CD4-positive, CD25-positive, alpha-beta regulatory T cell (primary cell): ENCODE measurements at places on chromosomes 1 and 21.

- no peak for DNase-seq
Measured at GRCh38 chr1:169109561-169110134, 3.2 kb downstream of the ATP1B1 start.

GRCh38 chr21:20207335-20207734 is 790.9 kb upstream of the NCAM2 start:
- DNase-seq, result no peak

GRCh38 chr1:14015917-14016316 is 315.9 kb downstream of the PRDM2 start:
- no peak for DNase-seq

GRCh38 chr1:210938416-210938925 is 195.5 kb downstream of the KCNH1 start:
- no peak for DNase-seq

GRCh38 chr1:238811211-238811879 is 575.0 kb upstream of the CHRM3 start:
- DNase-seq, result no peak

GRCh38 chr1:178614286-178614685 is 101.4 kb downstream of the TEX35 start:
- DNase-seq, result no peak

GRCh38 chr1:78250201-78250600 is 204.4 kb downstream of the GIPC2 start:
- DNase-seq, result no peak

GRCh38 chr1:207459008-207459407 is 4.9 kb downstream of the CR2 start:
- DNase-seq, result peak; percentile 67

- DNase-seq, result peak; percentile 33
Measured at GRCh38 chr1:66182551-66183178, 351.3 kb upstream of the SGIP1 start.

- DNase-seq, result no peak
Measured at GRCh38 chr1:185861630-185862029, 127.4 kb downstream of the HMCN1 start.

- DNase-seq, result no peak
Measured at GRCh38 chr1:163171826-163172225, 30.9 kb downstream of the RGS5 start.

DNA sequence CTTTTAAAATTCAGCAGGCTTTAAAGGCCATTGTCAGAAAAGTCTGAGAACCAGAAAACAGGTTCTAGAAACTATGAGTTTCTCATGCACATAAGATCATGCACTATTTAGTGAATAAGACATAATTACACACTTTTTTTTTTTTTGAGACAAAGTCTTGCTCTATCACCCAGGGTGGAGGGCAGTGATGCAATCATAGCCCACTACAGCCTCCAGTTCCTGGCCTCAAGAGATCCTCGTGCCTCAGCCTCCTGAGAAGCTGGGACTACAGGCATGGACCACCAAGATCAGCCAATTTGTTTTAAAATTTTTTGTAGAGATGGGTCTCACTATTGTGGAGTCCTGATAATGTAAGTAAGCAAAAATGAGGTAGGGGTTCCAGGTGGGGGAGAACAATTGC is 134.9 kb downstream of the VAV3 start:
- no peak for DNase-seq

DNA sequence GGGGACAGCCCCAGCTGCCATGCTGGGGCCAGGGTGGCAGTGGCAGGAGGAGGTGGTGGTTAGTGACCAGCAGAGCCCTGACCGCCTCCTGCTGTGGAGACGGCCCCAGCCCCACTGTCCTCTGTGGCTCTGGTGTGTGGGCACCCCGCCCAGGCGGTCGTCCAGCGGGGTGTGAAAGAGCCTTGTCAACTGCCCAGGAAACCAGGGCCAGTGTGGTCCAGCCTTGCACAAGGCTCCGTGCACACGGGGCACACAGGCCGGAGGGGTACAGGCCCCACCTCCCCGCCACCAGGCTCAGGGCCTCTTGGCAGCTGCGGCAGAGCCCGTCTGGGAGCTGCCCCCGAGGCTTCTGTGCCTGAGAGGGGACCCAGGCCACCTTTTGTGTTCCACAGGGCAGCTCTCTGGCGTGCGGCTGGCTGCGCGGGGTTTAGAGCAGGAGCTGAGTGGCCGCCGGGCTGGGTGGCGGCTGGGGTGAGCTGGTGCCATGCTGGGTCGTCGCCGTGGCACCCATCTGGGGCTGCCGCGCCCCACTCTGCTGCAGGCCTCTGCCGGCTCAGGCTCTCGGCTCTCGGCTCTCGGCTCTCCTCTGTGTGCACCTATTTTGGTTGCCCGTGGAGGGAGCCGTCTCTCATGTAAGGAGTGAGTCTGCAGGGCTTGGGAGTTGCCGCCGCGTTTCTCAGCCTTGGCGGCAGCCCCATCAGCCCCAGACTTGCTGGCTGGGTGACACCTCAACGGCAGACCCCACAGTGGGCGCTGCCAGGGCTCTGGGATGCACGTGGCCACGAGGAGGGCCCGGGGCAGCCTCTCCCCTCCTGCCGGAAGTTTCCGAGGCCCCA is 36.1 kb downstream of the SLX9 start:
- DNase-seq, result no peak

- DNase-seq, result no peak
Measured at GRCh38 chr1:211775170-211775569, 55.4 kb downstream of the LPGAT1 start.

DNA sequence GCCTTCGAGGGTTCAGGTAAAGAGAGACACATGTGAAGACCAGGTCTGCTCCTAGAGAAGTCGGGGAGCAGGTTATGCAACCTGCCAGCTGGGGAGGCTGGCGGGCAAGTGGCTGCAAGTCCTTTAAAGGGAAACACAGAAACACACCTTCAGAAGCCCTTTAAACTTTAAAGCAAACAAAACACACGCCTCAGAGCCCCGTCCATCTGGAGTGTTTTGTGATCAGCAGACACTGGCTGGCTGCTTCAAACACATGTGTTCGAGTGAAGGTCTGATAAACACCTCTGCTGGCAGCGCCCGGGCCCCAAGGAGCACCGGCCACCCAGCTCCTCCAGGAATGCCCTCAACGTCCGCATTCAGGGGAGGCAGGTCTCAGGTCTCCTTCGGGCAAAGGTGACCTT is 15.2 kb downstream of the RIPK4 start:
- no peak for DNase-seq

GRCh38 chr1:111679541-111679940 is 59.7 kb downstream of the INKA2 start:
- no peak for DNase-seq

- no peak for DNase-seq
Measured at GRCh38 chr1:52856026-52856425, 13.5 kb downstream of the ZYG11A start.

DNA sequence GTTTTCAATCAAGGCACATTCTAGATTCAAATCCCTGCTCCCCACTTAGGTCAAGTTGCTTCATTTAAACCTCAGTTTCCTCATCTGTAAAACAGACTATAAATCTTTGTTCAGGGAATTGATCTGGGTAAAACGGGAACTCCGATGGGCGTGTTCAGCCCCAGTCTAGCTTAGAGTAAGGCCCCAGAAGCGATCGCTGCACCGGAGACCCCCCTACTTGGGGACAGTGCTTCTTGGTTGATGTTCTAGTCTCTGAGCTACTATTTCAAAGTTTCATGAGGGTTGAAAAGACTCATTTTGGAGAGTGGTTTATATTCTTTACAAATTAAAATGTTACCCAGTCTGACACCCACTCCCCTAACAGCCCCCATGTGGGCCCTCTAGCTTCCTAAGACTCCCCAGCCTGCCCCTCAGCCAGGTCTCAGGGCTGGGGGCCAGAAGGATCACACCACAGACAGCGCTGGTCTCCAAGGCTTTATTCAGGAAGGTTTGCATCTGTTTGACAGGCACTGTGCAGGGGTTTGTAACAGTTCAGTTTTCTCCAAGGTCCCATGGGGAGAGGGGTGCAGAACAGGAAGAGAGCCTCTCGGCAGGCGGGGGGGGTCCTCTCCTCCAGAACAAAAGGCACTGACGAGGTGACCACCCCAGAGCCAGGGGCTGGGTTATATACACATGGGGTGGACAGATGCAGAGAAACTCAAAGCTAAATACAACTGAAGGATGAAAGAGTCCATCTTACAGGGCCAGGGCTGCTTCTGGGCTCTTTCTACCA is 82.9 kb downstream of the STUM start:
- DNase-seq, result no peak

DNA sequence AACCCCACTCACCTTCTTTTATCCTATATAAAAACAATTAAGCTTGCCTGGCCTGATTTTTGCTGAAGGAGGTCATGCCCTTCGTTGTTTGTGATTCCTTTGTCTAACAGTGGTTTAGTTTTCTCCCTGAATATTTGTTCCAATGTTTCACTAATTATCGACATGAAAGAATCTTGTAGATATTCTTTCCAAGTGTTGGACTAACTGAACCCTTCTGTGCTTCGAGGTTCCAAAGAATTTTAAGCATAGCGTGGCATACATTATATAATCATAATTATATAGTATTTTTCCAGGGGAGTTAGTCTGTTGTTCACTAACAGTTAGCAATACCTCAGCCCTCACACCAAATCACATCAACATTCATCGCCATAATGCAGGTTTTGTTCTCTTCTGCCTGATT is 418.9 kb upstream of the ADGRL2 start:
- DNase-seq, result no peak

DNA sequence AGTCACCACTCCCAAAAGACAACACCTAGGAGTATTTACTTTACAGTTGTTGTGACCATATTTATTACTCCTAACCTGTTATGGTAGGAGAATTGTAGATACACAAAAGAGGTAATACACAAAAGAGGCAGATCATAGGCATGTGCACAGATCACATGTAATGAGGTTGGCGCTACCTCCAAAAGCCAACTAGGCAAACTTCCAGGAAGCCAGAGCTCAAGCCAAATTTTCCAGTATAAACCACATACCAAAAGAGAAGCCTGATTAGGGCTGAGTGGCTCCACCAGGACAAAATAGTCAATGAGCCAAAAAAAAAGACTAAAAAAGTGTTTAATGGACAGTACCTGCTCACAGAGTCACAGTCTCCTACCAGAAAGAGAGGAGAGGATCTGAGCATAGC is 195.0 kb upstream of the PBX1 start:
- no peak for DNase-seq

DNA sequence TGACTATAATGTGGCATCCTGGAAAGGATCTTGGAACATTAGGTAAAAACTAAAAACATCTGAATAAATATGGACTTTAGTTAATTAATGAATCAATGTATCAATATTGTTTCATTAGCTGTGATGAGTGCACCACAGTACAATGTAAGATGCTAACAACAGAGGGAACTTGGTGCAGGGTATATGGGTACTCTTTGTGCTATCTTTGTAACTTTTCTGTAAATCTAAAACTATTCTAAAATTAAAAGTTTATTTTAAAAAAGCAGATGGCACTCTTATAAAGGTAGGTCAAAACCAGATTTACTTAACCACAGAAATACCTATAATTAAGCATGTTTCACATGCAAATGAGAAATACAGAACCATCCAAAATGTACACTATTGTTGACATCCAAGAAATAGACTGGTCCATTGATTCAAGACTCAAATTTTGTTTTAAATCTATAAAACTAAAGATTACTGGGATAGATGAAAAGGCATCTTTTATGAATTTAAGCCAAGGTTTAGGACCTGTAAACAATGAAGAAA is 38.4 kb downstream of the ACBD3 start:
- DNase-seq, result no peak

- DNase-seq, result no peak
Measured at GRCh38 chr1:155007251-155007828, 4.7 kb downstream of the ZBTB7B start.

- DNase-seq, result no peak
Measured at GRCh38 chr1:15663925-15664324, 20.2 kb upstream of the PLEKHM2 start.

GRCh38 chr1:9196129-9197040 is 38.2 kb upstream of the H6PD start:
- DNase-seq, result peak; percentile 50

- no peak for DNase-seq
Measured at GRCh38 chr1:207828046-207828445, 76.2 kb downstream of the CD46 start.

- no peak for DNase-seq
Measured at GRCh38 chr21:45236481-45236880, 51.2 kb downstream of the POFUT2 start.

DNA sequence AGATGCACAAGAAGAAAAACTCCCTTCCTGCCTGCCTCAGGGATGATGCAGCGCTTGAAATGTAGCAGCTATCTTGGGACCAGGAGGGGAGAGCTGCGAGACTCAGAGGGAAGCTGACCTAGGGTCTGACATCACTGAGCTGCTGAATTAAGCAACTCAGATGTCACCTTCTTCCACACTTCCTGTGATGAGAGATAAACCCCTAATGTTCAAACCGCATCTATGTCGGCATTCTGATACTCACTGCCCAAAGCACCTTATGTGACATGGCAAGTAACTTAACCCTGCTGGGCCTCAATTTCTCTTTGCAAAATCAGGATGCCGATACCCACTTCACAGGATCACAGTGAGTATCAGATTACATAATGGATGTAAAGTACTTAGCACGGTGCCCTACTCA is 9.1 kb upstream of the AK2 start:
- no peak for DNase-seq

GRCh38 chr1:206725109-206725963 is 40.6 kb downstream of the MAPKAPK2 start:
- DNase-seq, result peak; percentile 72

- no peak for DNase-seq
Measured at GRCh38 chr1:46134660-46135331, 2.4 kb upstream of the PIK3R3 start.

- DNase-seq, result no peak
Measured at GRCh38 chr1:224739303-224739996, 123.3 kb downstream of the CNIH3 start.

DNA sequence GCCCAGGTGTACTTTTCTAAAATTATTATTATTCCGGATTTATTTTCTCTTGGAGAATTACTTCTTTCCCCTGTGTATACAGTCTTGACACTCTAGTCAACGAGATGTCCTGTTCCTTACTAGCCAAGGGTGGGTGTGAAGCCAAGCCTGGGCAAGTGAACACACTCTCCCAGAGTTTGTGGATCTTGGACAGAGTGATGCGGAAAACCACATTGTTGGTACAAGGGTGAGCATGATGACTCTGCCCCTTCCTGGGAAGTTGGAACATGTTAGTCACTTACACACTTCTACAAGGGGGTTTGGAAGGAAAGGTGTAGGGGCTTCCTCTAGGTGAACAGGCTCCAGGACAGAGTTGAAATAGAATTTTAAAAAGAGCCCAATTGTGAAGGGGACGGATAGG is 20.0 kb upstream of the RD3 start:
- no peak for DNase-seq

GRCh38 chr21:42546433-42546832 is 32.8 kb downstream of the SLC37A1 start:
- DNase-seq, result no peak

- no peak for DNase-seq
Measured at GRCh38 chr1:67941155-67941554, 107.9 kb upstream of the GNG12 start.

GRCh38 chr21:36825658-36826057 is 126.7 kb downstream of the SIM2 start:
- DNase-seq, result no peak

GRCh38 chr1:202760589-202760988 is 47.6 kb downstream of the KDM5B start:
- no peak for DNase-seq

GRCh38 chr1:240946926-240947325 is 335.0 kb upstream of the GREM2 start:
- no peak for DNase-seq

GRCh38 chr1:46041551-46041950 is 90.9 kb downstream of the PIK3R3 start:
- no peak for DNase-seq
